Stimulated activated CD4-positive, alpha-beta T cell treated with anti-CD3 and anti-CD28 coated beads, Interleukin-12 subunit alpha, Interleukin-12 subunit beta, amount 100 ng/mL, for 24 hours (primary cell): ENCODE measurements at places on chromosomes 12 and 14.

DNA sequence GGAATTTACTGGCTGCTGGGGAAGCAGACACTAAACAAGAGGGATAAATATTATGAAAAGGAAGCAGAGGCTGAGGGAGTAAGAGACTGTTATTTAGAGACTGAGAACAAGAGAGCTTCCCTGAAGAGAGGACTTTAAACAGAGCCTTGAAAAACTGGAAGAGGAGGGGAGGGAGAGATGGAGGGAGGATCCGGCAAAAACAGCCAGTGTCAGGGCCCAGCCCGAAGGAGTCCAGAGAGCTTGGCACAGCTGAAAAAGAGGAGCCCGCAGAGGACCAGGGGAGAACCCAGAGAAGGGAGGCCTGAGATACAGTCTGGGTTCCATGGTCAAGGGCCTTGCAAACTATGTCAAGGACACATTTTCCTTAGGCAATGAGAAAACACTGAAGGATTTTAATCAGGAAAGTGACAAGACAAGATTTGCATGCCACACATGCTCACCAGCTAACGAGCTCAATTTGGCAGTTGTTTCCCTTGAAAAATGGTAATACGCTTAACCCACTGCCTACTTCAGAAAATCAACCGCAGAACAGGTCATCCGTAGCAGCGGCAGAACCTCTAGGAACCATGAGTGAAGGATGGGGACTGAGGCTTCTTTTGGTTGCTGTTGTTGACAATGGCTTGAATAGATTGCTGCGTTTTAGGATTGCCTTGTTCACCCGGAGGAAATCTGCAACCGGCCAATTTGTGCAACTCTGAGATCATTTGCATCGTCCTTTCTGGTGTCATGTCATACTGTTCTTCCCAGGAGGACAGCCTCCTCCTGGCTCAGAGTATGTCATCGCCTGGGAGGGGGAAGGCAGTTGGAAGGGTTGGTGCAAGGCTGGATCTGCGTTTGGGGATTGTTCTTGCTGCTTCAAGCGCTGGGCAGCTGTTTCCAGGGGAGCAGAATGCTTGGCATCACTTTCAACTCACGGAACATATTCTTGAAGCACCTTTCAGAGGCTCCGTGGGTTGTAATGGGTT is 108.2 kb downstream of the PRMT8 start:
- DNase-seq = no peak

DNA sequence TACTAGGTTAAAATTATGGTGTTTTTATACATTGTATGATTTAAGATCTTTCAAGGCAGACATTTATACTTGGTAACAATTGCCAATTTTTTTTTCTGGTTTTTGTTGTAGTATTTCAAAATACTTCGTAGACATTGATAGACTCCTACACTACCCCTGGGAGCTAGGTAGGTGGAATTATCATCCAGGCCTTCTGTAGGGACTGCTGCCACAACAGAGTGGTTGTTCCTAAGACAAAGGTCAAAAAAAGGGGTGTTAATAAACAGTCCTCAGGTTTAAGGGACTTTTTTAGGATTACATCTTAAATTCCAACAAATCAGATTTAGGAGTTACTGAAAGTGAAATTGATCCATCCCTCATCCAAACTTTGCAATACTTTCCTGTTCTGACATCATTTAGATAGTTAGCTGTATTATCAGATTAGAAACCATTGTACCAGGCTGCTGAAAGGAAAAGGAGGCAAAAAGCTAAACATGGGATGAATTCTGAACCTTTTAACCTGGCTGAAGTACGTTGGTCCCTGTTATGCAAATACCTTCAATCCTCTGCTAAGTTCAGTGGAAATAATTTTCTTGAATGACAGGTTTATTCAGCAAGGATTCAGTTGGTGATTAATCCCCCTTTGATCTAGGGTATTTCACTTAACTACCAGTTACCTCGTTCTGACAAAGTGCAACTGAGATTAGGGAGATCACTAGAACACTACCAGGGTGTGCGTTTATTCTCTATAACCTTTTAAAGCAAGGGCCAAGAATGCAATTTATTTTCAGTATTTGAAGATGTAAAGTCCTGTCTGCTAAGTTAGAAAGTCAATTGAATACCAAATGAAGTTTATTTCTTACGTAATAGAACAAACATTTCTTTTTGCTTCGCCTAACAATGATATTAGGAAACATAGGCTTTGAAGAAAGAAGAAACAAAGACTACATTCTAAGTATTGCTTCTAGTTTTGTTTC is 23.2 kb downstream of the AP5M1 start:
- no peak for DNase-seq

- no peak for DNase-seq
These were observed 146.8 kb upstream of the LRIG3 start for GRCh38 chr12:59067083-59067482.

- no peak for DNase-seq
These were observed 184.6 kb downstream of the SLC6A15 start for GRCh38 chr12:84727961-84728360.

DNA sequence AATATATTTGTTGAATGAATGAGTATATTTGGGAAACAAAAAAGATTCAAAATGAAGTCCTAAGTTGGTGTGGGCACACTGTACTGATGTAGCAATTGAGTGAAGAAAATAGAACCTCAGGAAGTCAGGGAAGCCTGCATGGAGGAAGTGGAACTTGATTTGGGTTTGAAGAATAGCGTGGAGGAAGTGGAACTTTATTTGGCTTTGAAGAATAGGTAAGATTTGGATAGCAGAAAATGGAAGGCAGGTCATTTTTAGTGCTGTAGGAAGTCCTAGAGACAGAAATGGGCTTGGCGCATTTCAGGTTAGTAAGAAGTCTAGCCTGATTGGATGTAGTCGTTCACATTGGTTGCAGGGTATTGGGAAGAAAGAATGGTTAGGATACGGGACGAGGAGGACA is 5.4 kb downstream of the C12orf75 start:
- no peak for DNase-seq

GRCh38 chr12:121366063-121366459 is 13.8 kb upstream of the ANAPC5 start:
- DNase-seq = no peak

- no peak for DNase-seq
These were observed 25.0 kb downstream of the DACT1 start for GRCh38 chr14:58662759-58663158.

DNA sequence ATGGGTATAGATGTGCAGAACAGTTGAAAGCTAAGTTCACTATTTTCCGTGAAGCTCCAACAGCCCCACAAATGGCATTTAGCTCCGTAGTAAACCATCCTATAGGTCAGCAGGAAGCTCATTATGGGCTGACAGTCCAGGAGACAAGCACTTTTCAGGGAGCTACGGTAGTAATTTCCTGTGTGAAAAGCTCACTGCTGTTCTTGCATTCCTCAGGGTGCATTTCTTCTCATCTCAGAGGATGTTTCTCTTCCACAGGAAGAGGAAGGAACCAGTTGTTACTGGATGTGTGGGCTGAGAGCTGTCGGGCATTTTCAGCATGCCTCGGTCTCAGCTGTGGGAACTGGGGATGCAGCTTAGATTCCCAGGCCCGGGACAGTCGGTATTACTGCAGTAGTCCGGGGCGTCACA is 72.8 kb downstream of the GALNT4 start:
- DNase-seq = no peak

DNA sequence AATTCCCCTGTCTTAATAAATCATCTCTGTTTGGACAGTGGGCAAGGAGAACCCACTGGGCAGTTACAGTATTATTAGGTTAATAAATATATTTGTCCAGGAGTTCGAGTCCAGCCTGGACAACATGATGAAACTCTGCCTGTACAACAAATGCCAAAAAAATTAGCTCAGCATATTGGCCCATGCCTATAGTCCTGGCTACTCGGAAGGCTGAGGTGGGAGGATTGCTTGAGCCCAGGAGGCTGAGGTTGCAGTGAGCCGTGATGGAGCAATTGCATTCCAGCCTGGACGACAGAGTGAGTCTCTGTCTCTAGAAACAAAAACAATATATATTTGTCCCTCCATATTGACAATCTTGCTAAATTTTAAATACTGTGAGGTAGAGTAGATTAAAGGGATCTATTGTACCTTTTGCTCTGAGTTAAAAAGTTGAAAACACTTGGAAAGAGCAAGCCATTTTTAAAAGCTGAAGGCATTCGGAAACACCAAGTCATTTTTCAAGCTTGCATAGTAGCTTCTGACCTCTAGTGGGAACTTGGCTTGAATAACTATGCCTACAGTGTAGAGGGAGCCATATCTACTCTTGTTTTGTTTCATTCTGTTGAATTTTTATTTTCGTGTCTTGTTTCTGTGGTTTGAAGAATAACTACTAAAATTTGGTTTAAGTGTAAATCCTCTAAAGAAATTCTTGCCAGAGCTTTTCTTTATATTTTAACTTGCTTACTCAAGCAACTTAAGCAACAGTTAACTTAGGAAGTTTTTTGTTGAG is 14.6 kb upstream of the EEA1 start:
- no peak for DNase-seq
